Mesendoderm (in vitro differentiated cells): ENCODE measurements at places on chromosomes 3 and 15.
A peak's percentile ranks its signal among the peaks of the same experiment; 100 is the strongest.

DNA sequence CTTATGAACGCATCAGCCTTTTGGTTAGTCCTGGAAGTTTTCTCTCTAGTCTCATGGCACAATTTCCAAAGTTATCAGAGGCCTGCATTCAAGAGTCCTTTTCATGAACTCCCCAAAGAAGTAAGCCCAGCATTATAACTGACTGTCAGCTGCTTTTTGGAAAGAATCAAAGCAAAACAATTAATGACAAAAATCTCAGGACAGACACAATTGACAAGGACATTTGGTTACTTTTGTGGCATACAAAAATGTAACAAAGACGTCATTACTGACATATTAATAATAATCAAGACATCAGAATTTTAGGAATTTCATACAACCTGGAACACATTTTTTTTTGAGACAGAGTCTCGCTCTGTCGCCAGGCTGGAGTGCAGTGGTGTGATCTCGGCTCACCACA is 21.2 kb downstream of the KATNBL1 start:
- DNase-seq, result no peak

DNA sequence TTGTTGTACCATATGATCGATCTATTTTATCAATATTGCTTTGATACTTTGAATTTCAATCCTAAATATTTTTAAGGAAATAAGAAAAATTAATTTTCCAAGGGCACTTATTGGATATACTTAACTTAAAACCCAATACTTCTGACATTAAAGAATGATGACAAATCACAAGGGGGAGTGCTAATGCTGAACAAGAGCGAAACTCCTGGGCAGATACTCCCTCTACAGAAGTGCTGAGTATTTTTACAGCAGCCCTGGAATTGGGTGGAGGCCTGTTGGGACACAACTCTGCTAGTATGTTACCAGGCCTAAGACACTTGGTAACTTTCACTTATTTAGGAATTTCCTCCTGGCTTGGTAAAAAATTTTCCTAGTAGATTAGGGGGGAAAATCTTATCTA is 46.2 kb downstream of the DENND6A start:
- DNase-seq, result peak; percentile 37

GRCh38 chr15:61521953-61522352 is 292.9 kb upstream of the RORA start:
- DNase-seq, result no peak

DNA sequence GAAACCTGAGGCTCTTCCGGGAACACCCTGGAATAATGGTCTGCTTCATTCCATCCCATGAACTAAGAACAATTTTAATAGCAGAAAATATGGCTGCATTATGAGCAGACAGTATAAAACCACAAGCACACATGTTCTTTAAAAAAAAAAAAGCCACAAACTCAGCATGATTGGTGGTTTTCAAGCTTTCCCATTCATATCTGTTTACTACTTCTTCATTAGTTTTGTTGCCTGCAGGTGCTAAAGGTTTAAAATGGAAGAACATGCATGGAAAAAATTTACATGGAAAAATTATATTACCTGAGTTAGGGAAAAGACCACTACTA is 137.9 kb upstream of the HES1 start:
- no peak for DNase-seq

GRCh38 chr3:130480736-130481135 is 36.2 kb upstream of the COL6A6 start:
- peak; percentile 92 for DNase-seq

- DNase-seq, result peak; percentile 78
These were observed 7.7 kb downstream of the CCR5 start for GRCh38 chr3:46378426-46378942.

DNA sequence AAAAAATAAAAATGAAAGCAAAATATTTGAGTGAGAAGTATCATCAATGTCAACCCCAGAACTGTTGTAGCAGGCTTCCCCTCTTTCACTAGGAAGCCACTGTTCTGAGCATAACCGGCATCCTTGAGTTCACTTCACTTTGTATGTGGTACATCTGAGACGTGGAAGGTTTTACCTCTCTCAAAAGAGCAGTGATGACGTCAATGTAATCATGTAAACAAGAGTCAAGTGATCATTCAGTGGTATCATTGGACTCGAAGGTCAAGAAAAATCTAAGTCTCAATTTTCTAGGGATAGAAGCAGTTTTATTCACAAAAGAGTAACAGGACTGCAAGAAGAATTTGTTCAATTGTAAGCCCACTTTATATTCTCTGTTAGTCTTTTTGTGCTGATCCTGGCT is 339.8 kb upstream of the THRB start:
- DNase-seq, result no peak

DNA sequence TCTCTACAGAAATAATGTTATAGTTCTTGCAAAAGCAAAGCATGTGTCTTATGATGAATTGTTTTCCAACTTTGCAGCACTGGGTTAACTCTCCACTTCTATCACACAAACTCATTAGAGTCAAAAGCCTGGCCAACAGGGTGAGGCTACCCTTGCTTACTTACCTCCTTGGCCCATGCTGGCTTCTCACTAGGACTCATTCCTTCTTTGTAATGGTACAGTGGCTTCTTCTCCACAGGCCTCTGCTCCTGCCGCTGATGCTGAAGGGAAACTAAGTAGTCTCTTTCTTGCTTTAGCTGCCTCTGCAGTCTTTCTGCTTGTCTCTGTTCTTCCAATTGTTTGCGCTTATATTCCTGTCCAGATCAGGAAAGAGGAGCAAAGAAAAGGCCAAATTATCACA is 111.5 kb upstream of the SLC2A2 start:
- DNase-seq, result no peak

DNA sequence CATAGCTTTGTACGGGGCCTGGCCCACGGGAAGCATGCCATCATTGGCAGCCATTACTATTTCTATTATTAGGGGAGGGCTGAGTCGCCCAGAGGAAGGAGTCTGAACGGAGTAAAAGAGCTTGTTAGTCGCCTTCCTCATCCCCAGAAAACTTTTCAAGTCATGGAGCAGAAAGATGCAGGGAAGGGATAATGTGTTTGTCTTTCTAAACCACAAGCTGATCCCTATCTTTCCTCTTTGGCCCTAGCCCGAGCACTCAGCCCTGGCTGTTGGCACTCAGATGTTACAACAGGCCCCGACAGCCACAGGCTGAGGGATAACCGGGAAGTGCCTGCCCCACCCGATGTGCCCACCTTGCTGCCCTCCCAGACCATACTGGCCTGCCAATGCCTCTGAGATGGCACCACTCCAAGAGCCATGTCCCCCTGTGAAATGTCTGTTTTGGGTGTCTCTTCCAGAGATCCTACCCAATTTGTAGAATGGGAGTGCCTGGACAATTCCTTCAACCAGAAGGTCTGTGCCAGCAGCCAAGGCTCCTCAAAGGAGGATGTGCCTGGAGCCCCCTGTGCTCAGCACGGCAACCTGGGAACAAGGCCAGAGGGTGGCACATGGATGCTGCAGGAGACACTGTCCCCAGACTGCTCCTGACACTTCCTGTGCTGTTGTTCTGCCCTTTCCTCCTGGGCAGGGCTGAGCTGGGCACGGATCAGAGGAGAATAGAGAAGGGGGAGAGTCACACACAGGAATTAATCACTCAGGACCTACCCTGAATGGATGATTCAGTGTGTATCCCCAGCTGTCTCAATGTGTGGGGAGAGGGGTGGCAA is 10.8 kb downstream of the PAK6 start:
- no peak for DNase-seq

- DNase-seq, result no peak
These were observed 207.3 kb downstream of the XXYLT1 start for GRCh38 chr3:195063581-195064193.

GRCh38 chr3:57268416-57268815 is 24.1 kb downstream of the ASB14 start:
- DNase-seq, result no peak

DNA sequence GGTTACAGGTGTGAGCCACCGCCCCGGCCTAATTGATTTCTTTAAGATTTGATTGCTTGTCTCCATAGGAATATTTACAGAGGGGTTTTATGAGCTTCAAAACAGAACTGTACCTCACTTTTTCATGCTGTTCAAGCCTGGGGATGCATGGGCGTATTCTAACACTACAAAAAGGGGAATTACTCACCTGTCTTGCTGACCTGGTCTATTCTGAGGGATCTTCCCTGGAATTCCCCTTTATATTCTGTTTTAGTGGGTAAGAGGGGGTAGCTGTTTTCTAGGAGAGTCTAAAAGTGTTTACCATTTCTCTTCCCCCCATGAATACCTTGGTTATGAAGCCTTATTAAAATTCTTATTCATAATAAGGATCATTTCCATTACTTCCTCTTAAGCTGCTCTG is 48.1 kb downstream of the NME9 start:
- no peak for DNase-seq
